Stimulated activated CD4-positive, alpha-beta T cell treated with anti-CD3 and anti-CD28 coated beads, Interleukin-1b, Interleukin-23, amount 100 ng/mL, for 1 hour (primary cell): ENCODE measurements at places on chromosomes 7 and 10.

GRCh38 chr7:132317701-132318351 is 258.4 kb downstream of the PLXNA4 start:
- DNase-seq = no peak

DNA sequence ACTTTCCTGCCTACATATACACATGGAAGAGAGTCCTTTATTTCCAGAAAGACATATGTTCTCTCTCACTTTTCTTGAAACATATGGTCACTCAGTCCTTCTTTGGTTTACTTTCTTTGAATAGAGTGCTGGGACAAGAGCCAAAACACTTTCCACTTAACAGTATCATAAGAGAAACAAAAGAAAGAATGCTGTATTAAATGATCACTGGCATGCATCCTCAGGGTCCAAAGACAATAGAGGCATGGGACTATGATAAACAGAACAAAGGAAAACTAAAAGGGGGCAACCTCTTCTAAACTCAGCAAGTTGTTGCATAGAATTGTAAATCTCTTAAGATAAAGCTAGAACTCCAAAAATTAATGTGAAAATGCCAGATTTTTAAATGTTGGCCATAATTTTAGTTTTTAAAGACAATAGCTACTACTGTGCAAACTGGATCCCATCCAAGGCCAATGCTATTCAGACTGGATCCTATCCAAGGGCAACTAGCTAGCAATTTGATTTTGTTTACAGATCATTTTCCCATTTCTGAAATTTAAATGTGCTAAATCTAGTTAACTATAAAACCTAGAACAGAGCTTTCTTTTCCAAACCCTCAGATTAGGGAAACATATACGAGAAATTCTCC is 687.5 kb downstream of the SORCS3 start:
- no peak for DNase-seq

DNA sequence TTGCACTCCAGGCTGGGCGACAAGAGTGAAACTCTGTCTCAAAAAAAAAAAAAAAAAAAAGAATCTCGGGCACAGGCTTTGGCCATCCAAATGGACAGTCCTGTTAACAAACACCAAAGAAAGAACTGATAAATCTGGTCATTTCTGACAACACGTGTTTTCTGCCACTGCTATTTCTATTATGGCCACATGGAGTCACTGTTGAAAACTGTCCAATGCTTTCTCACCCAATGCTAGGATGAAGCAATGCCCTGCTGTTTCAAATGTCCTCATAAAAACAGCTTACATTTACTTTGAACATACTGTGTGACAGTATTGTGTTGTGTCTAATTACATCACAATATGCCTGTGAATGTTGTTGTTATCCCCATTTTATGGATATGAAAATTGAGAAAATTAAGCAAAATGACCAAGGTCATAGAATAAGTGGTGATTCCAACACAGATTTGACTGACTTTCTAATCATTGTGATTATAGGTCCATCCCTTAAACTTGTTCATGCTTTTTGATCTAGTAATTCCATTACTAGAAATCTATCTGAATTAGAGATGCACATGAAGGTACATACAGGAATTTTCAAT is 19.9 kb upstream of the MAP3K8 start:
- DNase-seq = no peak

GRCh38 chr10:121426307-121426706 is 171.9 kb downstream of the FGFR2 start:
- no peak for DNase-seq
